Activated effector memory CD4-positive, alpha-beta T cell treated with Interleukin-2 at 50 U/mL for 16 hours (primary cell): ENCODE measurements at places on chromosomes 11 and 22.

GRCh38 chr22:47380692-47381091, 618.2 kb downstream of the TBC1D22A start:
- no peak for DNase-seq

DNA sequence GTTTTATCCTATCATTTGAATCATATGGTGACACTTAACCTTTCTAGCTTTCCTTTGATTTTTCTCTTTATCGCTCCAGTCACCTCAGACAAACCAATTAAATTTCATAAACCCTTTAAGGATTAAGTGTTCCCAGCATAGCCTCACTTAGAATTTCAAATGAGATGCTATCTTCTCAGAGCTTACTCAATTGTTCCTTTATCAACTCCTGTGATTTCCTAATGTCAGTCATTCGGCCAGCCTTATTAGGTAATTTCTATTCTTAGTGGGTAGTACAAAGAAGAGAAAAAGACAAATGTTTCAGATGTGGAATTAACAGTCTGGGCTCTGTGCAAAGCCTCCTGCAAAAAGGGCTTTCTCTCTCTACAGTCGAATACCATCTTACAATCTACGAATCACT, 77.1 kb upstream of the CCDC90B start:
- DNase-seq = no peak

GRCh38 chr11:13102513-13102840, 93.4 kb downstream of the RASSF10 start:
- DNase-seq = no peak

GRCh38 chr22:44605486-44605885, 96.5 kb upstream of the PRR5 start:
- no peak for DNase-seq

- DNase-seq = no peak
These were observed 8.2 kb downstream of the CKAP5 start for GRCh38 chr11:46837860-46838259.
